ENCODE measurements at places on chromosomes 2 and 18. TPM values are rescaled to one million over a fixed set of nuclear protein-coding genes. Genes with fewer than 3 reads are reported as not detected.
A peak's percentile ranks its signal among the peaks of the same experiment; 100 is the strongest.

The NYAP2 gene
- not detected for total RNA-seq

The CYTIP gene
- total RNA-seq = 343 TPM

The SLC4A3 gene
- not detected for total RNA-seq

The ANKRD30BL gene
- not detected for total RNA-seq

The RGPD5 gene
- 20.2 TPM for total RNA-seq

The NETO1 gene
- not detected for total RNA-seq

DNA sequence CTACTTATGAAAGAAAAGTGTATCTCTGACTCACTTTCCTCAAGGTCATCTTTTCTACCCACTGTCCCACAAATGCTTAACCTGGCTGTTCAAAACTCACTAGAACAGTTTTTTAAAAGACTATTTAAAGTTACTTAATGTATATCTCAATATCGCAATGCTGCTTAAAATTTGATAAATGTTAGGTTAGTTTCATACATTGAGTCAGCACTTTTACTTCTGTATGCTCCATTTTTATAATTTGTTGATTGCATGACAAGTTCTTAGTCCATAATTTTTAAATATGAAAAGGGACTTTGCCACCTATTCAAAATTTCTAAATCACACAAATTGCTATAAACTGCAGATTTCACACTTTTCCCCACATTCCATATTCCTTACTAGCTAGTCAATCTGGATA lies 231.7 kb upstream of the SLC39A10 start:
- DNase-seq = no peak

GRCh38 chr2:104286841-104287240 lies 567.1 kb upstream of the POU3F3 start:
- no peak for DNase-seq

- DNase-seq = no peak
Observed at GRCh38 chr2:82837588-82838304, 1621.3 kb downstream of the SUCLG1 start.

- no peak for DNase-seq
Observed at GRCh38 chr2:219737270-219737691, 109.9 kb downstream of the SLC4A3 start.

- no peak for DNase-seq
Observed at GRCh38 chr2:104033399-104033798, 820.5 kb upstream of the POU3F3 start.

DNA sequence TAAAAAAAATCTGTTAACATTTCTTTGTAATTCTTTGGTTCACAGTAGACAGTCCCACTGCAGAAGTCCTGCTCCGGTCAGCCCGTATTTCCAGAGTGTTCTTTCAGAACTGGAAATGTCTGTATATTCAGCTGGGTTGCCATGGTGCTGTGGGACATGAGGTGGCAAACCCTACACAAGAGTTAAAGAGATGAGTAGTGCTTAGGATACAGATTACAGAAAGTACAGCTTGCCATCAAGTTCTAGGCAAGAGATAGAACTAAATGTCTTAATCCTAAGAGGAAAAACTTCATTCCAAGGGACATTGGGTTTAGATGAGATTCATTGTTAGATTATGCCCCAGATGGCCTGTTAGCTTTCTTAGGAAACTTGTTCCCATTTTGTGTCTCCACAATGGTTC lies 60.1 kb downstream of the FMNL2 start:
- no peak for DNase-seq

GRCh38 chr18:74598350-74599001 lies 806 bp downstream of the ZNF407 start:
- DNase-seq = peak; percentile 82

DNA sequence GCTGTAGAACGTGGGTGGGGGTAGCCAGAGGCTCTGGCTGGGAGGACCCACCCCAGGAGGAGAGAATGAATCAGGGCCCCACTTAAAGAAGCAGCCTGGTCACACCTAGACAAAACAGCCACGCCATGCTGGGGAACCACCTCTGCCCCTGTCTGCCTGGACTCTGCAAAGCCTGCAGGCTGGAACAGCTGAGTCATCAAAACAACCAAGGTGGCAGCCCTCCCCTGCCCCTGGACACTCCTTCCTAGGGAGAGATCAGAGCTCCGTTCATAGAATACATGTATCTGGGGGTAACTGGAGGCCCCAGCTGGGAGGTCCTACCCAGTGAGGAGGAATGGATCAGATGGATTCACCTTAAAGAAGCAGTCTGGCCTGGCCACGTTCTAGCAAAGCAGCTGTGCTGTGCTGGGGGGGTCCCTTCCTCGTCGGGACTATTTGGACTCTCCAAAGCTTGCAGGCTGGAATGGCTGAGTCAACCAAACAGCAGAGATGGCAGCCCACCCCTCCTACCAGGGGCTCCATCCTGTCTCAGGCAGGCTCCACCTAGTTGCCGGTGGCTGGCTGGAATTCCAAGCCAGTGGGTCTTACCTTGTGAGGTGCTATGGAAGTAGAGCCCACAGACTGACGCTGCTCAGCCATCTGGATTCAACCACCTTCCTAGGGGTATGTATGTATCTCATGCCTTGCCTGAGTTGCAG lies 50.5 kb upstream of the NT5C1B start:
- no peak for DNase-seq

- no peak for DNase-seq
Observed at GRCh38 chr2:38178556-38179419, 102.8 kb upstream of the CYP1B1 start.

DNA sequence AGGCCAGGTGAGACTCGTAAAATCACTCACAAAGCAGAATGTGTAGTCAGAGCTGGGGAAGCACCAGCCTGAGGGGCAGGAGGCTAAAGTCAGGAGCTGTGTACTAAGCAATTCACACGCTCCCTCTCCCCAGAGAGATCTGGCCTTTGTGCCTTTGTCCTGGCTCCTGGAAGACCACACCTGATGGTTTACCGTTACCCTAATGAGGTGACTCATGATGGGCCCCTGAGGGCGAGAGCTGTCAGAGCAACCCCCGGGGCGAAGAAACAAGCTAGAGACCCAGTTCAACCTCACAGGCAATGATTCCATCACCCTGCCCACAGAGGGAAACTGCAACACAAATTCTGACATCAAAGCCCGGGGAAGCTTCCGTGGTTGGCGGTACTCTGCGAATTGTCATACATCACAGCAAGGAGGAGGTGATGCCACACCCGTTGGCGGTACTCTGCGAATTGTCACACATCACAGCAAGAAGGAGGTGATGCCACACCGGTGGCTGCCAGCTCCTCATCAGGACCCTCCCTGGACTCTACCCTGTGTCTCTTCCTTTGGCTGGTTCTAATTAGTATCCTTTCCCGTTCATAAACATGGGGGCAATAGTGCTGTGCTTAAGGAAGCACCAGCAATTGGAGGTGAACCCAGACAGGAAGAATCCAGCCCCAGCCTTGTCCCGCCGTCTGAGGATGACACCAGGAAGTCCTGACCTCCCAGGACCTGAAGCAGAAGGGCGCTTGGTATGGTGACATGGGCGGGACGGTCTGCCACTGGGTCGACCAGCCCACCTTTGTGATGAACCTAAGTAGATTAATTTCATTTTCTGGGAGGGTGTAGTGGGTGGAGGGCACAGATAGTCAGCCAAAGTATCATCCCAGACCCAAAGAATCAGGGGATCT lies 30.5 kb downstream of the B3GNT7 start:
- peak; percentile 89 for DNase-seq

DNA sequence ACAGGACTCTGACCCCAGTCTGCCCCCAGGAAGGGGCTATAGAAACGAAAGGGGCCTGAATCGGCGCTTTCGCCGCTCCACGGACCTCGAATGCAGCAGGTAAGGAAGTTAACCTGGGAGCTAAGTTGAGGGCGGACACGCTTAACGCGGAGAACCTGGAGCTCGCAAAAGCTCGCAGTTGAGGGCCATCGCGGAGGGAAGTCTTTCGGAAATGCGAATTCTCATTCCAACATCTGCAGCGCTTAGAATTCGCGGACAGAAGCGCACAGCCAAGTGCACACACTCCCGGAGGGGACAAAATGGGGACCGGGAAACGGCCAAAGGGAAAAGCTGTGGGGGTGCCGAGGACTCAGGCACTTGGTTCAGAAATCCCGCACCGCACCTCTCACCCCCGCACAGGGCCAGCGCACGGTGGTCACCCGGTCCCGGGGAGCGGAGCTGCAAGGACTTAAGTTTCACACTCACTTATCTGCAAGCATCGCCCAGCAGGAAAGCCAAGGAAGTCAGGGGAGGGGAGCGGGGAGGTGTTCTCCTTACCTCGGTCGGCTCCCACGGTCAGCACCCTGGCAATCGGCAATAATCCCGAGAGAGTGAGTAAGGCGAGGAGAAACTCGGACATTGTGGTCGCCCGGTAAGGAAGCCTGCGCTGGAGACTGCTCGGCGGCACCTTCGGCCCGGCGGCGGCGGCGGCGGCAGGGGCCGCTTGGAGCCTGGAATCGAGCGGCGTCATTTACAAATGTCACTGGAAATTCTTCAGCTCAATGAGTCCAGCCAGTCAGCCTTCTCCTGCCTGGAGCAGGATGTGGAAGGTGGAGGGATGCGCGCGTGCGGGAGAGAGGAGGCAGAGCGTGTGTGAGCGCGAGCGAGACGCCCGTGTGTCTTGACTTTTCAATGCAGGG lies 456 bp downstream of the LRP1B start:
- DNase-seq = no peak

GRCh38 chr2:1995081-1995480 lies 250.8 kb upstream of the PXDN start:
- no peak for DNase-seq

DNA sequence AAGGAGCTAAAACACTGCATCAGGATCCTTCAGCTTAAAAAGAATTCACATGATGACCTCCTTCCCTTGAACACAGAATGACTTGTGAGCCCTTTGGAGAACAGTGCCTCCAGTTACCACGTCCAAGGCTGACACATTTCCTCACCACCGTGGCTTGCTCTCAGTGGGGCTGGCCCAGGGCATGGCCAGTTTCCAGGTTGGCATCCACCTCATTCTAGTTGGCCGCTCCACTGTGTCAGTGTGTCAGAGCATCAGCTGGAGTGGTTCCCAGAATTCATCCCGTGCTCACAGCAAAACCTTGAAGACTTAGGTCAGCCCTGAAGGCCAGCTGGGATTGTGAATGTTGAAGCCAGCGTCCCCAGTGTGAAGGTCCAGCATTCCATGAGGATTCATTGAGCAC lies 158.5 kb downstream of the INSIG2 start:
- no peak for DNase-seq

DNA sequence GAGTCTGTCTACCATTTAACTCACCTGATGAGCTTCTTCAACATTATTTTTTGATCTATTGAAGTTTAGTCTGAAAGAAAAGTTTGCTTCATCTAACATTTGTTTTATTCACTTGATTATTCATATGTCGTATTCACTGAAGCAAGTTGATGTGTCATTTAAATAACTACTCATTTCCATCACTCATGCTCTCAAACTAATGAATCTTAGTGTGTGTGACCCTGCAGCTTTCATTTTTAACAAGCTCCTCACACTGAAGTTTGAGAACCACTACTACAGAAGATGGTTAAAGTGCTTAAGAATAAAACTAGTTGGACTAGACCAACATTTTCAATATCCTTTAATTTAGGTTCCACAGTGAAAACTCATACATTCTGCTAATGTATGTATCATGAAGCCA lies 1.8 kb upstream of the ABI2 start:
- DNase-seq = no peak

DNA sequence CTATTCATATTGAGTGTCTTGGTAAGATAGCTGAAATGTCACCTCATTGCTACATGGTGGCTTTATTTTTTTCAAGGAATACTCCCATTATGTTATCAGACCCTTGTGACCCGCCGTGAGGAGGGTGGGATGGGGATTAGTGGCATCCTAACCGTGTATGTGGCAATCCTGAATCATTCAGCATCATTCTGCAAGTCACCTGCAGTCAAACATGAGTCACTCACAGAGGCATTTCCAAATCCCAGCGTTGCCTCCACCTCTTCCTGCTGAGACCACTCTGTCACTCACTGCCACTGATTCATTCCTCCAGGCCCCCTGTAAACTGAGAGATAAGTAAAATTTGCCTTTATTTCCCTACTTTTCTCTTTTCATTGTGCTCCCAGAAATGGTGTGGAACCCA lies 307.4 kb upstream of the KLHL29 start:
- no peak for DNase-seq

Measured in activated CD8-positive, alpha-beta memory T cell treated with anti-CD3 and anti-CD28 coated beads, Interleukin-2, amount 10 ng/mL, durations not matched to agents 7 days and 5 days (primary cell).